ENCODE measurements at places on chromosomes 2 and 18.

DNA sequence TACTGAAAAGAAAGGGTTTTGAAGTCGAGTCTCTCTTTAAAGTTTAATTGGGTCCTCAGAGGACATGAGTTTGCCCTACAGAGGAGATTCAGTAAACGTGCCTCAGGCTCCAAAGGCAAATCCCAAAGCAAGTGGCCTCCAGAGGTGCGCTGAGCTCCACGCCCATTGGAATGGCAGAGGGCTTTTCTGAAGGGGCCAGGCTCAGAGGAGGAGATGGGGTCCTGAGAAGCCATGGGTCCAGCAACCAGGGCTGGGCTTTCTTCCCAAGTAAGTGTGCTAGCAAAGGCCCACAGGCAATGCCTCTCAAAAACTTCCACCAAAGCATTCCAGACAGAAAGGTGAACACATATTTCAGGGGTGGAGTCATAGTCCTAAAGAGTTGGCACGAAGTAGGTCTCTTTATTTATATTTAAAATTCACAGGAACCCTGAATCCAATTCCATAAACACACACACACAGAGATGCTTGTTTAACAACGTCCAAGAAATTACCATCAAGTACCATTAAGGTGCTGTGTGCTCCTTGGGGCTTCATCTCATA lies 93.0 kb upstream of the SH3BP4 start:
- no peak for DNase-seq

DNA sequence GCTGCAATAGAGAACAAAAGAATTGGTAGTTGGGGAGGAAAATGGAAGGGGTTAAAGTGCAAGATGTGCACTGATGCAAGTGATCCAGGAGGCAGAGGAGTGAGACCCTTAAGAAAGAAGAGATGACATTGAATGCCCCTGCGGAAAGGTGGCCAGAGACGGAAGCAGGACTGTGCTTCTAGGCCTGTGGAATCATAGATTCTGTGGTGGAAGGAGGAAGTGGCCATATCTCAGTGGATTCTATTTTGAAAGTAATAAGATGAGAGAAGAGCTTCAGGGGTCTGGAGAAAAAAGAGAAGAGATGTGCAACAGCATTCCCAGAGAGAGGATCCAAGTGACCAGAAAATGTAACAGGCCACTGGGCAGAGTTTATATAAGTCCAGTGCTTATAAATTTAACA lies 18.6 kb upstream of the GYPC start:
- DNase-seq: no peak

DNA sequence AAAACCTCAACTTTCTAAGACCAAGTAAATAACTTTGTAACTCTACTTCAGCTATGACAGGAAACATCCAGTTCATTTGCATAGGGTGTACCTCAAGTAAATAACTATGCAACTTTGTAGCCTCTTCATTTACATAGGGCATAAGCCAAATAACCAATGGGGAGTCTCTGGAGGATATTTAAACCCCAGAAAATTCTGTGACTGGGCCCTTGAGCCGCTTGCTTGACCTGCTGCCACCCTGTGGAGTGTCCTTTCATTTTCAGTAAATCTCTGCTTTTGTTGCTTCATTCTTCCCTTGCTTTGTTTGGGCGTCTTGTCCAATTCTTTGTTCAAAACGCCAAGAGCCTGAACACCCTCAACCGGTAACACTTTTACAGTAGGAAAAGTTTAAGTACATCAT lies 1112.7 kb upstream of the NRXN1 start:
- no peak for DNase-seq

- DNase-seq: no peak
These were observed 70.7 kb downstream of the EDAR start for GRCh38 chr2:108918156-108918874.

DNA sequence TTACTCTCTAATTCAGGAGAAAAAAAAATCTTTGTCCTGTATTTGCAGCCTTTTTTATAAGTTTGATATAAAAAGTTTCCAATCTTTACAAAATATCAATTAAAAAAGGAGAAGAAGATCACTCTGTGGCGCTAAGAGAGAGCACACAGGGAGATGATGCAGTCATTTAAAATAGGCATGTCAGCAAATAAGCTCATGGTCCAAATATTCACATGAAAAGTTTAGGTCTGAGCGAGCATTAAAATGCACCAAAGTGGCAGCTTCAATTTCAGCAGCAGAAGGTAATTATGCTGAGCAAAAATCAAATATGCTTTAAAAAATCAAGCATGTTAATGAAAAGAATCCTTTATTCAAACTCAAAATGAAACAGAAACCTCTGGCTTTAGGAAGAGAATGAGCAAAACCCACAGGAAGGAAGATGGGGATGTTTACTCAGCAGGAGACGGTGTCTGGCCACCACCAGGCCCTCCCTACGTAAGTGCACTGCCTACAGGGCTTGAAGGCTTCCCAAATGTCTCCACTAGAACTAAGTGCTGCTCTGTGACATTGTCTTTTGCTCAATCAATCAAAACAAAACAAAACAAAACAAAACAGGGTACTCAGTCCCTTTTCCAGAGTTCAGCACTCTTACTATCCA lies 120.4 kb downstream of the L3MBTL4 start:
- DNase-seq: no peak

GRCh38 chr2:84362541-84362940 lies 96.5 kb downstream of the SUCLG1 start:
- no peak for DNase-seq

GRCh38 chr2:49271060-49271606 lies 116.8 kb upstream of the FSHR start:
- no peak for DNase-seq

GRCh38 chr2:162113776-162114168 lies 38.3 kb downstream of the GCG start:
- no peak for DNase-seq

DNA sequence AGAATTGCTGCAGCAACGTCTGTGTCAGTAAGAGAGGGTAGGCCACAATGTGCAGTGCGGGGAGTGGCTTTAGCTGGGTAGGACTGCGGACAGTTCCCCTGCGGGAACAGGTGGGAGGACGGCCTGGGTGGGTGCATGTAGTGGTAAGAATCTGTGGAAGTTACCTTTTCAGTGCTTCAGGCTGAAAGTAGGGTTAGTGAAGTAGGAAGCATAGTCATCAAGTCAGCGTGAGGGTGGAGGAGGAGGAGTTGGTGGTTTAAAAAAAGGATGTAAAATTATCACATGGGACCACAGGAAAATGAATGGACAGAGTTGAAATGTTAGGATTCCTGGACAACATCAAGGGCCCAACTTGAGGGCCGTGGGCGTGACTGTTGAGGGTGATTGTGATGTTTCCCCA lies 13.2 kb downstream of the CEP192 start:
- no peak for DNase-seq

DNA sequence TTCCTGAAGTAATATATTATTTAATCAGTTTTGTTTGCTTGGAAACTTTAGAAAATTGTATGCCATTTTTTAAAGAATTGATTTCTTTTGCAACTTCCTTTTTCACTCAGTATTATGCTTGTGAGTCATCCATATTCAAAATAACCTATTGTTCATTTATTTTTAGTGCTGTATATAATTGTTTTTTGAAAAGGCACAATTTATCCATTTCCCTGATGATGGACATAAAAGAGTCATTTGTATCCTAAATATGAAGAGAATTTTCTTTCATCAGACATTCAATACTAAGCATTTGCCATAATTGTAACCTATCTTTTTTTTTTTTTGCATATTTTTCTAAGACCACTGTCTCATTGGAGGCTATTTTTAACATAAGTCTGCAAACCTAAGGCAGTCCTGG lies 134.1 kb upstream of the SERPINE2 start:
- no peak for DNase-seq

DNA sequence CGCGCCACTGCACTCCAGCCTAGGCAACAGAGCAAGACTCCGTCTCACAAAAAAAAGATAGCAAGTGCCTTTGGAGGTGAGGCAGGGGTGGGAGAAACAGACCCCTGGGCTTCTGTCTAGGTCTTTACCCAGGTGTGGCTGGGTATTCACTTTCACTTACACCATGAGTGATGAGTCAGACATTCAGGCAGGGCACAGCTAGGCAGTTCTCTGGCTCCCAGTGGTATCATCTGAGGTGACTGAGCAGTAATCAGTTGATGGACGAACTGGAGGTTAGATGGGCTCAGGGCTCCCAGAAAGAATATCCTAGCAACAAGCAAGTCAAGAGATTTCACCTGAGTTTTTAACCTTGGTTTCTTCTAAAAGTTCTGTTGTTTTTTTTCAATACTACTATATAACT lies 107.0 kb upstream of the RAB6C start:
- no peak for DNase-seq
